ENCODE measurements at places on chromosomes 5 and 9. TPM values are rescaled to one million over a fixed set of nuclear protein-coding genes. Genes with fewer than 3 reads are reported as not detected.

DNA sequence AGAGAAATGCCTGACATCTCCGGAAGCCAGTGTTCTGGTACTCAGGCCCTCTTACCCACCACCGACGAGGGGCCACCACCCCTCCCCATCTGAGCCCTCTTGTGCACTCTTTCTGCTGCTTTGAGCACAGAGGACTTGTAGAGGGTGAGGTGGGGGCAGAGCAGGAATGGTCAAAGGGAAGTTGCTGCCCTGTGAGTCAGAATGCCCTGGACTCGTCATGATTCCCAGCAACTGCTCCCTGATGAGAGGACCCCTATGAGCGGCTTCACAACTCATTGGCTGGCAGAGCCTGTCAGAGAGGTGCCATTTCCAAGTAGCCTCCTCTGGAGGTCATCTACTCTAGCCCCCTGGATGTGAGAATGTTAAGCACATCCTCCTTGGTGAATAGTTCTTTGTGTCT, 845 bp downstream of the ECSCR start:
- no peak for DNase-seq

- DNase-seq, result no peak
Observed at GRCh38 chr9:93463638-93464248, 10.4 kb upstream of the FAM120AOS start.

DNA sequence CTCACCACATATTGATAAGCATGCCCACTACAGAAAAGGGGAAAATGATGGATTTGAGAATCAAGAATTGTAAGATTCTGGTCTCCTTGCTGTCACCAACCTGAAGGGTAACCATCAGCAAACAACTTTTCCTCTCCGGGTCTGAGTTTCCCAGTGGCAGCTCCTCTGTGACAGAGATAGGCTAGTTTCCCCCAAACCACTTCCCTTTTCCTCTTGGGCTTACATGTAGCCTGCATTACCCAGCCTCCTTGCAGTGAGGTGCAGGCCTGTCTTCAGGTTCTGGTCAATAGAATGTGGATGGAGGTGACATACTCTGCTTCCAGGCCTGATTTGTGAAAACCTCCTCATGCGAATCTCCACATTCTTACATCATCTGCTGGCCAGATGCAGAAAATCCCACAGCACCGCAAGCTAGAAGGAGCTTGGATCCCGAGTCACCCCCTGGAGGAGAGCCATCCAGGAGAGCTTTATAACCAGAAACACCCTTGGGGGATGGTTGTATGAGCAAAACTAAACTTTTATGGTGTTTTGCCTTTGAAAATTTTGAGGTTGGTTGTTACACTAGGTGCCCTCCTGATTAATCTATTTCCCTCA, 206.1 kb downstream of the RGS3 start:
- DNase-seq, result no peak

- DNase-seq, result no peak
Observed at GRCh38 chr5:96610747-96611146, 51.4 kb upstream of the CAST start.

DNA sequence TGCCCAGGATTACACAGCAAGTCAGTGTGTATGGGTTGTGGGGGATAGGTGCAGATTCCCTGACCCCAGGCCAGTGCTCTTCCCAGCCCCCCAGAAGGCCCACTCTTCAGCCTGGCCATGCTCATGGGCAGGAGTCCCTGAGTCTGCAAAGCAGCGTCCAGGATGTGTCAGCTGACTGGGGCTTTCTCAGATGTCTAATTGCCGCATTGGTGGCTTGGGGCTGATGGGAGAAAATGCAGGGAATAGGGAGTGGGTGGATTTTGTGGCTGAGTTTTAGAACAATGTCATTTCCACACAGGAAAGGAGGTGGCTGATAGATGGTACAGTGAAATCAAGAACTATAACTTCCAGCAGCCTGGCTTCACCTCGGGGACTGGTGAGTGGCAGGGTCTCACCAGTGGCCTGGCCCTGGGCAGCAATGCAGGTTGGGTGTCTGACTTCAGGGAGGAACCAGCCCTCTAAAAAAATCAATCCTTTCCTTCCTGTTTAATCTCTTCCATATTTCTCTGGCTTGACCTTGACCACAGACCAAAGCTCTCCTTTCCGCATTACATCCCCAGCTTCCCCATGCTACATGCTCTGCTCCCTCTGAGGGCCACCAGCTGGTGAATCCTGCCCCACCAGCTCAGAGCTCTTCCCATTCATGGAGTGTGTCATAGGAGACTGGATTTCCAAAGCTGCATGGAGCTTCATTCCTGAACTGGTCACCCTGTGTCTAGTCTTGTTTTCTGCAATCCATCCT, 14.2 kb downstream of the GLIPR2 start:
- no peak for DNase-seq

DNA sequence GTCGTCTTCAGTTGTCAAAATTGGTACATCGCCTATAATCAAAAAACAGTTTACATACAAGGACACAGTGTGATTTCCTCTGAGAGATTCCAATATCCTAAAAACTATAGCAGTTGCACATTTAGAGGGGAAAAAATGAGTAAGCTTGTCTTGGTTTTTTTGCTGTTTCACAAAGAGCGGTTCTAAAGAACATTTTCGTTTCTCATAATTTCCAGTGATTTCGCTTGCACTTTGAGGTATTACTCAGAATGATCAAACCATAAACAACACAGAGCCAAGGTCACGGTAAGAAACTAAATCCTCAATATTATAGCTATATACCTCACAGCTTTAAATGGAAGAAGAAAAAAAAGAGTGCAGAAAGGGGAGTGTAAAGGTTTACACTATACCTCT, 861 bp downstream of the MTX3 start:
- no peak for DNase-seq

DNA sequence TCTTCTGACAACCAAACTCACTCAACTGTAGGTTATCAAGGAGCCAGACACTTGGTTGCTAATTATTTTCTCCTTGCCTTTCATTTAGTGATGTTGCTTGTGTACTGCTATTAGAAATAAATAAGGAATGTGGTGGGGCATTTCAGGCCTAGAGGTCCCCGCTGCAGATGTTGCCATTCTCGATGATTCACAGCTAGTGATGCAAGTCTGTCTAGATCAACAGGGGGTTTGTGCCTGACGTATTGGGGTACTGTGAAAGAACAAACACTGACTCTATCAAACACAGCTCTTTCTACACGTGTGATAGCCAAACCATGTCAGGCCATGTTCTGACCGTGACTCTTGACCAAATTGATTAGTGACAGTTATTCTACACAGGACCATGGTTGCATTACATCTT, 144.7 kb downstream of the OSTF1 start:
- DNase-seq, result no peak

DNA sequence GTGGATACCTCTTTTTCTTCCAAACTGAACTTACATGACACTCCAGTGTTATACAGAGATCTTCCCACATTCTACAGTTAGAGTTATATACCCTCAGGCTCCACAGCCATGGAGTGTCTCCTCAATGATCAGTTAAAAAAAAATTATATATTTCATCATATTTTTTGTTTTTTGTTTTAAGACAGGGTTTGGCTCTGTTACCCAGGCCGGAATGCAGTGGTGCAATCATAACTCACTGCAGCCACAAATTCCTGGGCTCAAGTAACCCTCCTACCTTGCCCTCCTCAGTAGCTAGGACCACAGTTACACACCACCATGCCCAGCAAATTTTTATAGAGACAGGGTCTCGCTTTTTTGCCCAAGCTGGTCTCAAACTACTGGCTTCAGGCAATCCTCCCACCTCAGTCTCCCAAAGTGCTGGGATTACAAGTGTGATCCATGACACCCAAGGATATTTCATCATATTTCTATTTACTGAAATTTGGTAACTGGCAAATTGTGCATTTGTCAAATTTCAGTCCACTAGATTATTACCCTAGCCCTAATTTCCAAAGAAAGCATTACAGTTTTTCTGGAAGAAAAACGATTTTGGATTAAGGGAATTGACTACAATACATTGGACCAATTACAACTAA, 18.1 kb upstream of the SCAI start:
- DNase-seq, result no peak

- DNase-seq, result no peak
Observed at GRCh38 chr5:107464416-107464815, 206.3 kb downstream of the EFNA5 start.

DNA sequence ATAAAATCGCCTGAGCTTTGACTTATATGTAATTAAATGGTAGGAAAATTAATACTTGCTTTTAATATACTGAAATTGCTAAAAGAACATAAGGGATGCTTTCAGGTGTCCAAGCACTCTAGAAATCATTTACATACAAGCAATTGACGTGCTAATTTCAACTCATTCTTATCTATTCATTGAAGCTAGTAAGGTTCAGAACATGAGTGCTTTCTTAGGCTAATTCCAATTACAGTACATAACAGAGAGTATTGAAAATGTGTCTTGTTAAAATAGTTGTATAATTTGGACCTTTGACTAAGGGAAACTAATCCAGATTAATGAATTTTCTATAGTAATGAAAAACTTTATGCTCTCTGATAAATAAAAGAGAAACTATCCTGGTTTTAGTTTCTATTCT, 1016.4 kb upstream of the TYRP1 start:
- DNase-seq, result no peak

- DNase-seq, result no peak
Observed at GRCh38 chr5:2302169-2302568, 419.4 kb upstream of the IRX4 start.

DNA sequence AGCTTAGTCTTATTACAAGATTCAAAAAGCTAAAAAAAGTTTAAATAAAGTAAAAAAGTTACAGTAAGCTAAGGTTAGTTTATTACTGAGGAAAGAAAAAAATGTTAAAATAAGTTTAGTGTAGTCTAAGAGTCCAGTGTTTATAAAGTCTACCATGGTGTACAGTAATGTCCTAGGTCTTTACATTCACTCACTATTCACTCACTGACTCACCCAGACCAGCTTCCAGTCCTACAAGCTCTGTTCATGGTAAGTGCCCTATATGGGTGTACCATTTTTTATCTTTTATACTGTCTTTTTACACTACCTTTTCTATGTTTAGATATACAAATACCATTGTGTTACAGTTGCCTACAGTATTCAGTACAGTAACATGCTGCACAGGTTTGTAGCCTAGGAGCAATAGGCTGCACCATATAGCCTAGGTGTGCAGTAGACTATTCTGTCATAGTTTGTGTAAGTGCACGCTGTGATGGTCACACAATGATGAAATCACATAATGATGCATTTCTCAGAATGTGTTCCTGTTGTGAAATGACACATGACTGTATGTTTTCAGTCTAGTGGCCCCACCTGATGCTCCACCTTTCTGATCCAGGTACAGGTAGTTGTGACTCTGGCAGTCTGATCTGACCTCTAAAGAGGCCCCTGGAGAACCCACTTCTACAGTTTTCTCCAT, 45.7 kb downstream of the SNX18 start:
- DNase-seq, result no peak

DNA sequence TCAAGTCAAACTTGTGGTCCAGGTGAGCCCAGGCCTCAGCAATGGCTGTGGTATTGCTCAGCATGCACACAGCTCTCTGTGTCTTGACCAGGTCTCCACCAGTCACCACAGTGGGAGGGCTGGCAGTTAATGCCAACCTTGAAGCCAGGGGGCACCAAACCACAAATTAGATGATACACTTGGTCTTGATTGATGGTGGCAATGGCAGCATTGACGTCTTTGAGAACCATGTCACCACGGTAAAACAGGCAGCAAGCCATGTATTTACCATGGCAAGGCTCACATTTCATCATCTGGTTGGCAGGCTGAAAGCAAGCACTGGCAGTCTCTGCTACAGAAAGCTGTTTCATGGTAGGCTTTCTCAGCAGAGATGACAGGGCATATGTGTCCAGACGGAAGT, 40.0 kb downstream of the NIM1K start:
- DNase-seq, result no peak

DNA sequence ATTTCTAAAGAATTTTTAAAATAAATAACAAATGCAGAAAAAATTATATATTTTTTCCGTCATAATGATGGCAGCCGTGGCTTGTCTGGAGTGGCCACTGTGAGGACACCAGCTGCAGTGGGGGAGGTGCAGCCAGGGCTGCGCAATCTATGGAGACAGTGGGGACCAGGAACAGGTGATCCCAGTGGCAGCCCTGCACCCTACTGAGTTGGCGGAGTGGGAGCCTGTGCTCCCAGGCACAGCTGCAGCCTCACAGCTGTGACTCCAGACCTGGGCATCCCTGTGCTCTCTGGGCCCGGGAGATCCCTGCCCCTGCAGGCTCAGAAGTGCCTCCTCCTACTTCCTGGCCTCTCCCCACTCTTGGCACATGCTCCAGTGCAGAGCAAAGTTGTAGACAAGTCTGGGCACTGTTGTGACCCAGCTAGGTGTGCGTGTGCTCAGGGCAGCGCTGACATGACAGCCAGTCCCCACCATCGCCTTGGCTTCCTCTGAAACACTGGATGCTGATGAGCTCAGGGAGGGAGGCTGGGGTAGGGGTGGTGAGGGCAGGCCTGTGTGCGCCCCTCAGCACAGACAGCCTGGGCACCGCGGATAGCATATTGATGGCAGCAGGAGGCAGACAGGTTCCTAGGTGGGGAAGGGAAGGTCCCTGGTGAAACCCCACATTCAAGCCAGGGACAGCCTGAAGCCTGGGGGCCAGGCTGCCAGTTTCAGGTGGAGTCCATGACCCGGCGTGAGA, 96.0 kb upstream of the PRR16 start:
- DNase-seq, result no peak

- DNase-seq, result no peak
Observed at GRCh38 chr9:127537014-127537413, 75.1 kb upstream of the STXBP1 start.

- DNase-seq, result no peak
Observed at GRCh38 chr9:31027678-31028077, 1356.8 kb upstream of the ACO1 start.

DNA sequence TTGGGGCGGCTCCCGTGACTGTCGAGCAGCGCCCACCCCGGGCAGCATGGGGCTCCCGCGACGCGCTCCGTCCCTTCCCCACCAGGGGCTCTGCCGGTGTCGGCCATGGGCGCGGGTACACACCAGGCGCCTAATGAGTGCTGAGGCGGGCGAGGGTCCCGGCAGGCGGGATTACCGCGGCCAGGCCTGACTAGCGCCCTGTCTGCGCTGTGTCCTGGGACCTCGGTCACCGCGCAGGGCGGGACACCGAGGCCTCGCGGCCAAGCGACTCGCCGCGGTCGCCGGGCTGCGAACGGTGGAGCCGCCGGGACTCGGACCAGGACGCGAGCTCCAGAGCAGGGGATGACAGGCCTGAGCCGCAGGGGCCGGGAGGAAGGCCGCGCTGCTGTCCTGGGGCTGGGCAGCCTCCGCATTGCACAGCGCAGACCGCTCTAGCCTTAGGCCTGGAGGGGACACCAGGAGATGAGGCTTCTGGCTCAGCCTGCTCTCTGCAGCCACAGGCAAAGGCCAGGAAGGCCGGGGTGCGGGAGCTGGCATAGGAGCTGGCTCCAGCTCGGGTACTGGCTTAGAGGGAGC, 14.1 kb downstream of the LCN10 start:
- DNase-seq, result no peak

DNA sequence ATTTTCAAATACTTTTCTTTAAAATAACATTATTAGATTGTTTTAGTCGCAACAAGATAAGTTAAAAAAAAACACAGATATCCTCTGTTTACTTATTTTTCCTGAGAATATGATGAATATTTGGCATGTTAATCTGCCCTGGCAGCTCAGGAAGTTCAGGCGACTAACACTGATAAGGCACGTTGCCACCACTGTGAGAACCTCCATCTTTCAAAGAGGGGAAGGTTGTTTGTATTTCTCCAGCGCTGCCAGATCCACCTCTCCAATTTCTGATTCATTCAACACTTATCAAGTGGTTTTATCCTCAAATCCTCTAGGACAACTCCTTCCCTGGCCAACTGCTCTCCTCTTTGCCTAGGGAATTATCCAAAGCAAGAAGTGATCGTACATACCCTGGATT, 21.8 kb downstream of the CTNNAL1 start:
- DNase-seq, result no peak

ANKRD33B gene
- 1.9 TPM for total RNA-seq

CD14 gene
- 10.8 TPM for total RNA-seq

FUT7 gene
- total RNA-seq, result not detected

ANKRD18B gene
- not detected for total RNA-seq

FAM200C gene
- 3.5 TPM for total RNA-seq

CNTFR gene
- 2.9 TPM for total RNA-seq

ROPN1L gene
- total RNA-seq, result 0.31 TPM
